Vagina (tissue), 2 donors: ENCODE measurements at places on chromosomes 1 and 21.
A peak's percentile ranks its signal among the peaks of the same experiment; 100 is the strongest.

GRCh38 chr1:178821134-178821866 is 49.6 kb downstream of the ANGPTL1 start:
- no peak for DNase-seq
- H3K27ac ChIP-seq: no peak overlapping the region
- no peak overlapping the region for H3K4me3 ChIP-seq
- no peaks in the 10 kb centered on the region for H3K27me3 ChIP-seq
- no peaks in the 10 kb centered on the region for H3K4me1 ChIP-seq

GRCh38 chr1:35539073-35539823 is 18.0 kb downstream of the KIAA0319L start:
- DNase-seq: no peak
- peak overlapping the region; percentile 60 for H3K27ac ChIP-seq
- no peaks in the 10 kb centered on the region for H3K27me3 ChIP-seq
- H3K4me3 ChIP-seq: no peak overlapping the region
- peaks cover 62% of the 10 kb centered on the region for H3K4me1 ChIP-seq
- no peaks in the 10 kb centered on the region for H3K36me3 ChIP-seq

GRCh38 chr1:217437376-217437775 is 193.5 kb downstream of the GPATCH2 start:
- DNase-seq: no peak
- H3K4me3 ChIP-seq: no peak overlapping the region
- no peaks in the 10 kb centered on the region for H3K36me3 ChIP-seq
- H3K27ac ChIP-seq: no peak overlapping the region
- no peaks in the 10 kb centered on the region for H3K27me3 ChIP-seq

- H3K36me3 ChIP-seq: no peaks in the 10 kb centered on the region
- DNase-seq: no peak
- no peak overlapping the region for H3K4me3 ChIP-seq
- H3K27ac ChIP-seq: no peak overlapping the region
- no peaks in the 10 kb centered on the region for H3K27me3 ChIP-seq
- no peaks in the 10 kb centered on the region for H3K4me1 ChIP-seq
These were observed 10.5 kb upstream of the SDE2 start for GRCh38 chr1:226009650-226010044.

DNA sequence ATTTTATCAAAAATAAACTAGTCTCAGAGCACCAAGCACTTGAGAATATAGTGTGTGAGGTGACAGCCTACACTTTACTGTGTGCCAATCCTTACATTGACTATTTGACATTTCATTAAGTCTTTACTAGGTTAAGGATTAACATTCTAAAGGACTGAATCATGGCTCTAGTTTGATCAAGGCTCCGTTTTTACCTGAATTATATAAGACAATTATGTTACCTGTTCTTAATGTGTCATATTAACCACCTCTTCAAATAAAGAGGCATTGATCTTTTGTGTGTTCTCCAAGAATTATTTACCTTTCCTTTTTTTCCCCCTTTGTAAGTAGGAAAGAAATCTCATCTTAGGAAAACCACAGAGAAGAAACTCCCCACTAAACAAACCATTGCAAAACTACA is 189.7 kb downstream of the HS2ST1 start:
- no peaks in the 10 kb centered on the region for H3K4me1 ChIP-seq
- H3K36me3 ChIP-seq: no peaks in the 10 kb centered on the region
- H3K4me3 ChIP-seq: no peak overlapping the region
- no peak overlapping the region for H3K27ac ChIP-seq
- no peak for DNase-seq
- no peaks in the 10 kb centered on the region for H3K27me3 ChIP-seq
